ENCODE measurements at places on chromosomes 5 and 9. TPM values are rescaled to one million over a fixed set of nuclear protein-coding genes. Genes with fewer than 3 reads are reported as not detected.
A peak's percentile ranks its signal among the peaks of the same experiment; 100 is the strongest.

DNA sequence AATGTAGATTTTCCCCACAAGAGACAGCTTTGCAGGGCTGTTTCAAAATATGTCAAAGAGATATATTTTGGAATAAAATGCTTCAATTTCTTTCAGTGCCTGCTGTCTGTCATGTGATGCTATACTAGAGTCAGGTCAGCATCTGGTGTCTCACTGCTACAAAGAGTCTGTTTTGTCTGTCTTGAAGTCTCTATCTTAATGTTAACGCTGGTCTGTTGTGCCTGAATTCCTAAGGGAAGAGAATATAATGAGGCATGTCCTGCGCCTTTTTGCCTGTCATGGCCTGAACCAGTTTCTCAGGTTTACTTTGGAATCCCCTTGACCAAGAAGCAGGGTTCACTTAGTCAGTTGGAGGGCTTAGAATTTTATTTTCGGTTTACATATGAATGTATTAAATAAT is 176.4 kb downstream of the PDZD2 start:
- no peak for DNase-seq
- H3K4me1 ChIP-seq = peaks cover 3% of the 10 kb centered on the region
- no peak overlapping the region for H3K4me3 ChIP-seq
- H3K27me3 ChIP-seq = no peaks in the 10 kb centered on the region
- H3K27ac ChIP-seq = no peak overlapping the region

MSMP gene
- not detected for total RNA-seq

DNA sequence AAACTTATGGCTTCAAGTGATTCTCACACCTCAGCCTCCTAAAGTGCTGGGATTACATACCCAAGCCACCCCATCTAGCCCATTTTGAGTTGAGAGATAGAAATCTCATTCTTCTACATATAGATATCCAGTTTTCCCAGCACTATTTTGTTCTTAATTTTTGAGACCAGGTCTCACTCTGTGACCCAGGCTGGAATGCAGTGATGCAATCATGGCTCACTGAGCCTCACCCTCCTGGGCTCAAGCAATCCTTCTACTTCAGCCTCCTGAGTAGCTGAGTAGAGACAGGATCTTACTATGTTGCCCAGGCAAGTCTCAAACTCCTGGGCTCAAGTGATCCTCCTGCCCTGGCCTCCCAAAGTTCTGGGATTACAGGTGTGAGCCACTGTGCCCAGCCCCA is 60.9 kb upstream of the CTNNA1 start:
- DNase-seq = no peak
- no peak overlapping the region for H3K4me3 ChIP-seq
- no peaks in the 10 kb centered on the region for H3K27me3 ChIP-seq
- H3K27ac ChIP-seq = no peak overlapping the region
- no peaks in the 10 kb centered on the region for H3K36me3 ChIP-seq

DNA sequence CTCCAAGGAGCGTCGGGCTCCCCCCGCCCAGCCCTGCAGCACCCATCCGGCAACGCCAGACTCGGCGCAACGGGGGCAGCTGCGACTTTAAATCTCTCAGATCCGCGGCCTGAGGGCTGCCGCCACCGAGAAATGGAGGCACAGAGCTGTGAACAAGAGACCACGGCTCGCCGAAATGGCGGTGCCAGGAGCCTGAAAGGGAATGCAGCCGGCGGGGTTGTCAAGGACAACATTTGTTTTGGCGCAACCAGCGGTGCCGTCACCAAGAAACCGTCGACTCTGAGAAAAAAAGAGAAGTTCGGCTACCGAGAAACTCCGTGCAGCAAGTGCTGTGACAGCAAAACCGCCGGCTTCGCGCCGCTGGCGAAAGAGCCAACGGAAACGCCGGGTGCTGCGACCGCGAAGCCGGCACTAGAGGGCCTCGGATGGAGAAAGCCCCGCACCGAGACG is 2.1 kb upstream of the ANXA2R start:
- no peaks in the 10 kb centered on the region for H3K27me3 ChIP-seq
- H3K4me3 ChIP-seq = peak overlapping the region; percentile 73
- H3K27ac ChIP-seq = peak overlapping the region; percentile 96
- peak; percentile 74 for DNase-seq

- H3K4me3 ChIP-seq = no peak overlapping the region
- no peak overlapping the region for H3K27ac ChIP-seq
- no peaks in the 10 kb centered on the region for H3K4me1 ChIP-seq
Observed at GRCh38 chr5:153755913-153756500, 265.5 kb downstream of the GRIA1 start.

DNA sequence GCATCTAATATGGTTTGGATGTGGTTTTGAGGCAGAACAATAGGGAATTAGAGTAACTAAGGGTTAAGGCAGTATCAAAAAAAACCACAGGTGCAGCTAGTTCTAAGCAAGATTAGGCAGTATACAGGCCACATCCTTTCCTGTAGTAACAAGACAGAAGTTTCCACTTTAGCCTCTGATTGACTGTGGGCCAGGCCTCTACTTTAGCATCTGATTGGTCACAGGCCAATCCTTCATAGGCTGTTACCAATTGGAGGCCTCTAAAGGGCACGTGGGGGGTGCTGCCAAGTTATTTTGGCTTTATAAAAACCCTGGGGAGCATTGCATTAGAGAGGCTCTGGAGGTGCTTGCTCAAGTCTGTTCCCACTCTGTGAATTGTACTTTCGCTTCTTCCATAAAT is 144.1 kb upstream of the ST8SIA4 start:
- no peaks in the 10 kb centered on the region for H3K4me1 ChIP-seq
- H3K36me3 ChIP-seq = no peaks in the 10 kb centered on the region
- no peaks in the 10 kb centered on the region for H3K27me3 ChIP-seq
- H3K4me3 ChIP-seq = no peak overlapping the region

GRCh38 chr5:180668835-180669596 is 19.6 kb upstream of the FLT4 start:
- no peaks in the 10 kb centered on the region for H3K4me1 ChIP-seq
- no peak overlapping the region for H3K27ac ChIP-seq
- no peaks in the 10 kb centered on the region for H3K36me3 ChIP-seq
- DNase-seq = no peak
- no peak overlapping the region for H3K4me3 ChIP-seq
- peaks cover 29% of the 10 kb centered on the region for H3K27me3 ChIP-seq

DNA sequence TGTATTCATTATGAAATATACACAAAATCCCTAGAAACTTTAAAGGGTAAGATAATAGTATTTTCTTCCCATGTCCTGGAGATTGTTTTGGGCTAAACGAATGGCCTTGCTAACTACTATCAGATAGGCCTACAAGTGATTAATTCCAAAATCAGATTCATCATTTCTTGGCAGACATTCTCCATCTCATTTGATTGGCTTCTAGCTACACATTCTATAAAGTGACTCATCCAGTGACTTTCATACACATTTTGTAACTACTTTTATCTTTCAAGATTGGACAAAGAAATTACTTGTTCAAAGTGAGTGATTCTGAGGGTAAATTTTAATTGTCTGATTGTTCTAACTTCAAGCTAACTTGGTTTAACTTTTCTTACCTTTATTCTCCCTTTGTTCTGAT is 93.3 kb downstream of the RAPGEF6 start:
- no peak for DNase-seq
- peaks cover 24% of the 10 kb centered on the region for H3K4me1 ChIP-seq
- no peak overlapping the region for H3K4me3 ChIP-seq

GRCh38 chr9:14935106-14935751 is 25.0 kb upstream of the FREM1 start:
- H3K4me3 ChIP-seq = no peak overlapping the region
- peak overlapping the region; percentile 24 for H3K27ac ChIP-seq
- H3K36me3 ChIP-seq = no peaks in the 10 kb centered on the region
- no peak for DNase-seq
- no peaks in the 10 kb centered on the region for H3K27me3 ChIP-seq

ARRDC1 gene
- 19.9 TPM for total RNA-seq

GRCh38 chr5:80082281-80082680 is 47.1 kb downstream of the THBS4 start:
- H3K27me3 ChIP-seq = no peaks in the 10 kb centered on the region
- peak overlapping the region; percentile 43 for H3K4me3 ChIP-seq
- H3K4me1 ChIP-seq = peaks cover 20% of the 10 kb centered on the region
- no peaks in the 10 kb centered on the region for H3K36me3 ChIP-seq
- DNase-seq = no peak

DNA sequence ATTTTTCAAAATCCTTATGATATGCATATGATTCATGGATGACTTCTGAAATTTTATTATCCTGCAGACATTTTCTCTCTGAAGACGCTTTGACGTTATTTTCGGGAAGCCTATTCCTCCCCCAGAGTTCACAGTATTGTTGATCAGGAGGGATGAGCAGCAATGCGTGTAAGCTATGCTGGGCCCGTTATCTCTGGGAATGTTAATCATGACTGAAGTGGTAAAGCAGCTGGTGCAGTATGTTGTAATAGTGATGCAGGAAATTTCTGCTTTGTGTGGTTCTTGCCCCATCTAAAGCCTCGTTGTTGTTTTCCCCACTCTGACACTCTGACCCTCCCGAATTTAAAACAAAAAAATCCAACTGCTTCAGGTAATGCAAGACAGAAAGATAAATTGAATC is 1797.8 kb upstream of the WWC1 start:
- no peaks in the 10 kb centered on the region for H3K36me3 ChIP-seq
- H3K27ac ChIP-seq = no peak overlapping the region
- H3K27me3 ChIP-seq = no peaks in the 10 kb centered on the region
- no peaks in the 10 kb centered on the region for H3K4me1 ChIP-seq
- H3K4me3 ChIP-seq = no peak overlapping the region
- DNase-seq = no peak

DNA sequence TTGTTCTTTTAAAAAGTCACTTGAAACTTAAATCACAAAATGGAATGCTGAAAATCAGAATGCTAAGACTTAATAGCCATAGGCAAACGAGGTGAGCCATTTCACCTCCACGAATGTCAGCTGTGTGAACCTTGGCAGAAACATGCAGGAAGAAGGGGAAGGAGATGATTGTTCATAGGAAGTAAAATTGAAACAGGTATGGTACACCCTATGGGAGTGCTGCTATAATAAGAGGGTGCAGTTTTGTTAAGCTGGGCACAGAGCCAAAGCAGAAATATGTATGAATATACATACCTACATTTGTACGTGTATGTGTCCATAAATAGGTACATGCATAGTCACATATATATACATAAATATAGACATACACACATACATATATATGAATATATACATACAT is 51.0 kb upstream of the SPINK5 start:
- no peak overlapping the region for H3K27ac ChIP-seq
- no peaks in the 10 kb centered on the region for H3K27me3 ChIP-seq
- H3K4me1 ChIP-seq = no peaks in the 10 kb centered on the region
- H3K4me3 ChIP-seq = no peak overlapping the region
- H3K36me3 ChIP-seq = no peaks in the 10 kb centered on the region

TEX48 gene
- not detected for total RNA-seq

GRCh38 chr5:77177576-77177975 is 32.9 kb upstream of the PDE8B start:
- no peak overlapping the region for H3K4me3 ChIP-seq
- no peak for DNase-seq

TMEM171 gene
- not detected for total RNA-seq

- peaks cover 8% of the 10 kb centered on the region for H3K4me1 ChIP-seq
- DNase-seq = no peak
- H3K36me3 ChIP-seq = no peaks in the 10 kb centered on the region
- H3K27me3 ChIP-seq = no peaks in the 10 kb centered on the region
- no peak overlapping the region for H3K27ac ChIP-seq
Observed at GRCh38 chr9:3495855-3496254, 29.9 kb downstream of the RFX3 start.

- DNase-seq = no peak
- H3K4me1 ChIP-seq = no peaks in the 10 kb centered on the region
- H3K36me3 ChIP-seq = no peaks in the 10 kb centered on the region
- H3K27ac ChIP-seq = no peak overlapping the region
Observed at GRCh38 chr9:81028504-81028903, 660.8 kb downstream of the TLE1 start.

DNA sequence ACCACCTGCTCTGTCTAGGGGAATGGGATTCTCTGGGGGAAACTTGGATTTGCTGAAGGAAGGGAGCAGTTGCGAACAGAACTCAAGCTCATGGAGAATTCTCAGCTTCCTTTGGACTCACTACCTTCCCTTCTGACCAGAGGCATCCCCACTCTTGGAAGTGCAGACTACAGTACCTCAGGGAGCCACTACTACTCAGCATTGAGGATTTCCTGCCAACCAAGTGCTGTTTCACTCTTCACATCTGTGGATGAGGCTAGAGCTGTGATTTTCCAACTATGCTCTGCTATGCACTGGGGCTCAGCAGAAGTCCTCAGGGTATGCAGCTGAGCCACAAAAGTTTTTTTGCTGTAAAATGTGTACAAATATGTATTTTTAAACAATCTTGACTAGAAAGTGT is 43.9 kb downstream of the MACROH2A1 start:
- no peak overlapping the region for H3K27ac ChIP-seq
- H3K27me3 ChIP-seq = no peaks in the 10 kb centered on the region
- no peak overlapping the region for H3K4me3 ChIP-seq
- H3K4me1 ChIP-seq = peaks cover 48% of the 10 kb centered on the region

C9 gene
- total RNA-seq = not detected

TAS2R1 gene
- not detected for total RNA-seq

ENTREP1 gene
- total RNA-seq = 24.8 TPM

- DNase-seq = no peak
- no peaks in the 10 kb centered on the region for H3K36me3 ChIP-seq
- H3K27me3 ChIP-seq = no peaks in the 10 kb centered on the region
- H3K4me3 ChIP-seq = no peak overlapping the region
- H3K27ac ChIP-seq = no peak overlapping the region
Observed at GRCh38 chr9:3689555-3689954, 163.8 kb upstream of the RFX3 start.

DNA sequence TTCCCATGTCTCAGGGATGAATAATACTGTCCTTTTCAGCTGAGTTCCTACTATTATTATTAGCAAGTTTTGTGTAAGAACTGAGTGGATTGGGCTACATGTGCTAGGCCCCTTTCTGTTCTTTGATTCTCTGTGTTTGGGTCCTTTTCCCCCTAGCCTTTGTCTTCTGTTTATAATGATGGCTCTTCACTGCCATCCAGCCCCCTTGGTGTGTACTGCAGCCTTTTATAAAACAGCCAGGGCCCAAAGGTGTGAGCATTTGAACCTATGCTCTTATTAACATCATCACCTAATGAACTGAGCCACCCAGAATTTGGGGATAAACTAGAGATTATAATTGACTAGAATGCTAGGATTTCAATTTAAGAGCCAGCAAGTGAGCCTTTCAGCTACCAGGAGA is 52.6 kb downstream of the PLAC8L1 start:
- H3K4me1 ChIP-seq = no peaks in the 10 kb centered on the region
- no peak for DNase-seq
- no peaks in the 10 kb centered on the region for H3K27me3 ChIP-seq
- no peak overlapping the region for H3K4me3 ChIP-seq
- H3K36me3 ChIP-seq = no peaks in the 10 kb centered on the region

MARVELD2 gene
- total RNA-seq = 0.80 TPM

DNA sequence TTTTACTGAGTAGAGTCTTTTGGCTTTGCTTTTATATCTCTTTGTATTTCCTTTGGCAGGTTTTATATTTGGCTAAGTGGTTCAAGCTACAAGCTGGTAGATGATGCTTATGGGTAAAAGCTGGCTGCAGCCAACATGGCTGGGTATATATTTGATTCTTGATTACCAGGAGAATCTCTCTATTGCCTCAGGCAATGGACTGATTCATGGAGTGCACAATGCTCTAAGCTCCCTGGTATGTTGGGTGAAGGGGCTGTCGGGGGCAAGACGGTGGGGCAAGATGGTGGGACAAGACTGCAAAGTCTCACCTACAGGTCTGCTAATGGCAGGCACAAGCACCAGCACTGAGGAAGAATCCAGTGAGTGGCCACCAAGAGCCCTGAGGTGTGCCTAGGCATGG is 366.6 kb downstream of the DMAC1 start:
- H3K4me3 ChIP-seq = no peak overlapping the region
- H3K36me3 ChIP-seq = no peaks in the 10 kb centered on the region
- H3K4me1 ChIP-seq = no peaks in the 10 kb centered on the region
- no peak for DNase-seq

GRCh38 chr9:5008202-5008601 is 23.1 kb downstream of the JAK2 start:
- no peaks in the 10 kb centered on the region for H3K36me3 ChIP-seq
- H3K27me3 ChIP-seq = no peaks in the 10 kb centered on the region
- no peak overlapping the region for H3K27ac ChIP-seq
- H3K4me3 ChIP-seq = no peak overlapping the region
- no peak for DNase-seq
